CD4-positive, alpha-beta memory T cell (primary cell): ENCODE measurements at places on chromosomes 4 and X. TPM values are rescaled to one million over a fixed set of nuclear protein-coding genes. Genes with fewer than 3 reads are reported as not detected.

- DNase-seq = no peak
These were observed 54.5 kb downstream of the RS1 start for GRCh38 chrX:18617407-18617750.

GRCh38 chr4:11427121-11427996 lies 1.3 kb downstream of the HS3ST1 start:
- DNase-seq = no peak

DNA sequence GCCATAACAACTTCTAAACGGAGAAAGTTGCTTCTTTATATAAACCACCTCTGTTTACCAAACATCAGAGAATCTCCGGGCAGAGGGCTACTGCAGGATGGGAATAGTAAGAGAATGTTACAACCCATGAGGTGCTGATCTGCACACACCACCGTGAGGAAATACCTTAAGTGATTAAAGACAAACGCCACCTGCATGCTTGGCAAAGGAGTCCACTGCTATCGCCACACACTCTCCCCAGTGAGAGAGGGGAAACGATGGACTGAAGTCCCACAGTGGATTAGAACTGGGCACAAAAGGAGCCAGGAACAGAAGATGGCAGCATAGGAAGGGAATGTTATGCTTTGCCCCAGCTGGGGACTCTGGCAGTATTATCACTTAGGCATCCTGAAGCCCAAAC lies 15.6 kb downstream of the MAML3 start:
- no peak for DNase-seq

DNA sequence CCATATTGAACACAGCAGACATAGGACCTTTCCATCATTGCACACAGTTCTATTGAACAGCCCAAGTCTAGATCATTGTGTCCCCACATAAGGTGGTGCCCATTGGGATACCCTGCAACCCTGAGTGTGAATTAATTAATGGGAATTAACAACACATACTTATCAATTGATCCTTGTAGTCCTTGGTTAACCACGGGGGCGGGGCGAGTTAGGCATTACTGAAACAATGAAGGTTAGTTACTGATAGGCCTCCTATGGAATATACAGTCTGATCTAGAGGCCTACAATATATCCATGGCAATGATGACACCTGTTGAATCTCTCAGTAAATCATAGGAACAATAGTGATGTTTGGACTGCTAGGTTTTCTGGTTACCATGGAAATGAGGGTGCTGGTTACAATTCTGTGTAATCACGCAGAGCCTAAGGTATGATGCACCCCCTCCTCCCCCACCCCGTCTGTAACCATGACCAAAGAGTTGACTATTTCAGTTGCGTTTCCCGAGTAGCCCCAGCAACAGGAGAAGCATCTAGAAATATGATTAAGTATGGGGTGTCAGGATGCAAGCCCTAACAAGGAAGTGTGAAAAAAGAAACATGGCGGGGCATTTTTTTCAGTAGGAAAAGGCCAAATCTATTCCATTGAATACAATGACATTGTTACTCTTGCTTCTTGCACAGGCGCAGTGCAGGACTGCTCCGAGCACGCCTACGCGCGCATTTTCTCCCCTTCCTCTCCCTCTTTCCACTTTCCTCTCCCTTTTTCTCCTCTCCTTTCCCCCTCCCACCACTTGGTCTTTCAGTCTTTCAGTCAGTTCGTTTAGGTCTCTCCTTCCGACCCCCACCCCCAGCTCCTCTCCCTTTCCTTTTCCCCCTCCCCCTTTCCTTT lies 677 bp upstream of the NONO start:
- peak; percentile 59 for DNase-seq

Gene SMPX
- not detected for polyA plus RNA-seq
